ENCODE measurements at places on chromosomes 12 and 14.

- no peak for DNase-seq
Observed at GRCh38 chr14:67265131-67265530, 23.9 kb downstream of the PALS1 start.

- no peak for DNase-seq
Observed at GRCh38 chr12:2862876-2863275, 6.0 kb upstream of the TEX52 start.

GRCh38 chr12:10701131-10701681 lies 21.9 kb downstream of the YBX3 start:
- DNase-seq, result peak; percentile 56

DNA sequence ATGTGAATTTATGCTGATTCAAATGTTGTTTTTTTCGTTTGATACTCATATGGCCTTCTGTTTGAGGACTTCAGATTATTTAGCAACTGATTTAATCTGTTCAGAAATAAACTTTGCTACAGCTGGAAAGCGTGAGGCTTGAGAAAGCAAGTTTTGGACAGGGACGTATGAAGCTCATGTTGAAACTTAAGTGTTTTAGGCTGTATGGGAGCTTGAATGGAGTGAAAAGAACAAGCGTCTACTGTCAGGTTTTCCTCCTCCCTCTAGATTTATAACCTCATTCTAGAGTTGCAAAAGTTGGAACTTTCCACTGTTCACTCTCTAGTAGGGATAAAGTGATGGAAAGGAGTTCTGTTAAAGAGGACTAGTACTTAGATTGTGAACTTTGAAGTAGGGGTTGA lies 1.0 kb downstream of the PRPF39 start:
- no peak for DNase-seq

DNA sequence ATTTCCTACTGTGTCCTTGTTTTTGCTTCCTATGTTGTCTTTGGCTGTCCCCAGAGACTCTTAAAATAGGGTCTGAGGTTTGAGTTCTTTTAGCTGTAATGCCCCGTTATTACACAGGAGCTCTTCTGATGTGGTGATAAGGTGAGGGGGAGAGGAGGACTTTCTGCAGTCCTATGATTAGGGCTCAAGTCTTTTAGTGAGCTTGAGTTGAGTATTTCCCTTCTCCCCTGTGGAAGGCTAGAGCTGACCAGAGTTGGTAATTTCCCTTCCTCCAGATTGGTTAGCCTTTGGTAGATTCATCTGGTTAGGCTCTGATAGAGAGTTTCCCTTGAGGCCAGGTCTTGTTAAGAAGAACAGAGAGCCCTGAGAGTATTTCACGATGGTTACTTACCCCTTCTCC lies 4.3 kb upstream of the HIF1A start:
- no peak for DNase-seq

DNA sequence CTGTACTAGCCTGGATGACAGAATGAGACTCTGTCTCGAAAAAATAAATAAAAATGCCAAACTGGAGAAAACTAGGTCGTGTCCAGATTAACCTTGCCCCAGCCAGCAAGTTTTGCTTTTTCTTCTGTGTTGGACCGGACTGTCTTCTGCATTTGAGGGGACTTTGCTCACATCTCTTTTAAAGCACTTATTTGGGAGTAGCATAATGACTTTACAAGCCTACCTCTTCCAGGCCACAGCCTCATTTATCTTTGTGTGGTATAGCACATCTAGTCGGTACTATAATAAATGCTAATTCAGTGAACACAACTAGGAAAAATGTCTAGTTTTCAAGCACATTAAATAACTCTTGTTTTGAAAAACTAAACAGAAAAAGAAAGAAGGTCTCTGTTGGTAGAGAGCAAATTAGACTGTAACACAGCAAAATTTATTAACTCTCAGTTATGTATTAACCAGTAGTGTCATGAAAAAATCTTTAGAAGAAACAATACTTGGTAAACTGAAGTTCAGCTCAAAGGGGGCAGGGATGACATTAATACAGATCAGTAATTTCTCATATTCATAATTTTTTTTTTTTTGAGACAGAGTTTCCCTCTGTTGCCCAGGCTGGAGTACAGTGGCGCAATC lies 52.0 kb downstream of the WDHD1 start:
- no peak for DNase-seq

- DNase-seq, result no peak
Observed at GRCh38 chr14:94087891-94088290, 6.8 kb downstream of the IFI27L1 start.

- no peak for DNase-seq
Observed at GRCh38 chr14:33480071-33480886, 470.6 kb downstream of the EGLN3 start.

- DNase-seq, result no peak
Observed at GRCh38 chr12:126337556-126338441, 1272.6 kb downstream of the AACS start.

DNA sequence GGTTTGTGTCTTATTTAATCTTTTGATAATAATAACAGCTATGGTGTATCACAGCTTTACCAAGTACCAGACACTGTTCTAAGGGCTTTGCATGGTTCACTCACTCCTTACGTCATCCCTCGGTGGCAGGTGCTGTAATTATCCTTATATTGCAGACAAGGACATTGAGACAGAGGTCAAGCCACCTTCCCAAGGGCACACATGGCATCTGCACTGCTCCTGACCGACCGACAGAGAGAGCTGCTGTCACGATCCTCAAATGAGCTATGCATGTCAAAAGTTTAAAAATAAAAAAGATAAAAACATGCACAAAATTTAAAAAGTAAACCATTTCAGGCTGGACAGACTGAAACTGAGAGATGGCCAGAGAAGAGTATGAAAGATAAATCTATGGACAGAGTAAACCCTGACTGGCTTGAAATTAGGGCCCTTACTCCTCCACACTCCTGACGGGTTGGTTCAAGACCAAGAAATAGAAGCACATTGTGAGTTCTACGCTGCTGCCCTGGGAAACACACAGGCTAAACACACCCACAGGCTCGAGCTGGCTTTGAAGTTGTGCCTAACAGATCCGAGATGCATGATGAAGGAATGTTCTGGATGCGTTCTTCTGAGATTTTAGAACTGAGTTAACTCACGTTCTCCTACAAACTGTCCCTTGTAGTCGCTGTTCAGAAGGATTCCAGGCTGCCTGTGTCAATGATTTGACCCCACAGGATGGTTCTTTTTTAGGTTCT lies 268.7 kb downstream of the ZFP36L1 start:
- DNase-seq, result no peak

- no peak for DNase-seq
Observed at GRCh38 chr12:113081873-113082272, 25.3 kb downstream of the DTX1 start.

GRCh38 chr12:102371165-102371564 lies 109.2 kb downstream of the IGF1 start:
- no peak for DNase-seq

DNA sequence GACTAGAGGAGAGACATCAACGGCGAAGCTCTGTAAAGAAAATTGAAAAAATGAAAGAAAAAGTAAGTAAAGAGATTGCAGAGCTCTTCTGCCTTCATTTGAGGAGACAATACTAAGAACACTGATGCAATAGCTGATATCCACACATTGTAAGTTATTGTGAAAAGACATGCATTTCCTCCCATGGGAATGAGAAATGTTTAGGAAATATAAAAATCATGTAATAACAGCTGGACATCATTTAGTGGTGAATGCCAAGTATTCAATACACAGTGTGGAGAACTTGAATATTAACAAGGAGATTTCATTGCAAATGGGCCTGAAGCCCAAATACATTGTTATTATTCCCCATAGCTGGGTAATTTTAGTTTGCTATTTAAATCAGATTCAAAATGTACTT lies 179.2 kb downstream of the KICS2 start:
- DNase-seq, result no peak

DNA sequence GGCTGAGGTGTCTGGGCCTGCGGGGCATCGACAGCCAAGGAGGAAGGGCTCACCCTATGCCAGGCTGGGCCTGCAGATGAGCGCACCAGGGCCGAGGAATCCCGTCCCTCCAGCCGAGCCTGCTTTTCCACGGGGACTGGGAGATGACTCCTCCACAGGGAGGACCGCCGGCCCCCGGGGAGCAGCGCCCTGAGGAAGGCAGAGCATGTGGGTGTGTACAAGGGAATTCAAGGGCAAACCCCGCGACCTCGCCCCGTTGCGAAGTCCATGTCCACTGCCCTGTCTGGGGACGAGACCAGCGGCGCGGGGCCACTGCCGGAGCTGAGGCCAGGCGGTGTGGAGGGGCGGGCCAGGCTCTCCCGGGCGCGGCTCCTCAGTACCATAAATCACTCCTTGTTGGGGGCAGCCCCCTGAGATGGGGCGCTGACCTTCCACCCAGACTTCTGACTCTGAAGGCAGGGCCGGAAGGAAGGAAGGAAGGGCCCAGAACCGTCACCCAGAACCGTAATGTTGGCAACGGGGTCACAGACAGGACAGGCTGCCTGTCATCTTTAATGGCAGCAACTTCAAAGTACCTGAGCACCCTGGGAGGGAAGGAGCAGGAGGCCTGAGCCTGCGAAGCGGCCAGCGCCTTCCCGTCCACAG lies 52.5 kb downstream of the RNF34 start:
- DNase-seq, result no peak

DNA sequence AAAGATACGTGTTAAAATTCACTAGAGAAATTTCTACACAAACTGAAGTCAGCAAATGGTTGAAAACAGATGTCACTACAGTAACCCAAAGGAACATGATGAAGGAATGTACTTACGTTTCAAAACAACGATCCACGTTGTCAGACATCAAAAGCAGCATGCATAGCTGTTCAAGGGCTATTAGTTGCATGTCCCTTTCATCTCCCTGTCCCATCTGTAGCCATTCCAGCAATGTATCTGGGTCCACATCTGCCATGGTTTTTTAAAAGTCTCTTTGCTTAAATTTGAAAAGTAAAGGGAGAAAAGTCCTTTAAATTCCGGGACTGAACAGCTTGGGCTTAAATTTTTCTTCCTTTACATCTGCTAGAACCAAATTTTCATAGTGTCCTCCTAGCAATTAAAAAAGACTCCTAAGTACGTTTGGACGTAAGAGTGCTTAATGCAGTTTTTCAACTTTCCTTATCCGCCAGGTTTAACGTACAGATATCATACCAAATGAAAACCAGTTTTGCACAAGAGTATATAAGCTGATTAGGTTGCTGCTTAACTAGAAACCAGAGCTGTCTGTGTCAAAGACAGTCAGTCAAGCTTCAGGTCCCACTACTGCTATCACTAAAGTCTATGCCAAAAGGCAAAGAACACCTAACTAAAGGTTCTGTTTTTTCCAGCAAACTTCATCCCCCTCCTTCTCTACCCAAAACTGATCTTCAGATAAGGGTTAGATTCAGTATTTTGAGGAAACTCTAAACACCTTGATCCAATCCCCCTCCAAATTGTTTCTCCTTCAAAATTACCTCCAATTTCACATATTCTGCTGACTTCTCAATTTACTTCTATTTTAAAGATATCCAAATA lies 1.7 kb downstream of the HECTD1 start:
- DNase-seq, result no peak

DNA sequence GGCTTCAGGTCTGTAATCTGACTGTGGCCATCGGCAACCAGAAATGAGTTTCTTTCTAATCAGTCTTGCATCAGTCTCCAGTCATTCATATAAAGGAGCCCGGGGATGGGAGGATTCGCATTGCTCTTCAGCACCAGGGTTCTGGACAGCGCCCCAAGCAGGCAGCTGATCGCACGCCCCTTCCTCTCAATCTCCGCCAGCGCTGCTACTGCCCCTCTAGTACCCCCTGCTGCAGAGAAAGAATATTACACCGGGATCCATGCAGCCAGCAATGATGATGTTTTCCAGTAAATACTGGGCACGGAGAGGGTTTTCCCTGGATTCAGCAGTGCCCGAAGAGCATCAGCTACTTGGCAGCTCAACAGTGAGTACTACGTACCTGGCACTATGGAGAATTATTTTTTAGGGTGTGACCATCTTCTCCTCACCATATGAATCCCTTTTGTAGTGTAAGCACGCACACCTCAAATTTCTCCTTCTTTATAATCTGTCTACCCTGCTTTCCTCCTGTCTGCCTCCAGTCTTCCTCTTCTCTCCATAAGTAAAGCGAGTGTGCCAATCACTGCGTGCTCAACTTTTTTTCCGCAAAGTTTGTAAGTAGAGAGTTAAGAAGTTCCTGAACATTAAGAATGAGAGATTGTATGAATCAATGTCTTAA lies at the start of gene TPH2:
Gene TPH2 (plus strand): TSS at position 118 of the 658 bp plus-strand sequence. CDS start 142 bp downstream, at position 260.
- peak; percentile 73 for DNase-seq

- no peak for DNase-seq
Observed at GRCh38 chr12:55664826-55665225, 28.1 kb downstream of the OR10P1 start.

- peak; percentile 67 for DNase-seq
Observed at GRCh38 chr12:121801595-121802484, 2.0 kb upstream of the SETD1B start.

GRCh38 chr12:113159937-113160336 lies 10.4 kb downstream of the CFAP73 start:
- no peak for DNase-seq

DNA sequence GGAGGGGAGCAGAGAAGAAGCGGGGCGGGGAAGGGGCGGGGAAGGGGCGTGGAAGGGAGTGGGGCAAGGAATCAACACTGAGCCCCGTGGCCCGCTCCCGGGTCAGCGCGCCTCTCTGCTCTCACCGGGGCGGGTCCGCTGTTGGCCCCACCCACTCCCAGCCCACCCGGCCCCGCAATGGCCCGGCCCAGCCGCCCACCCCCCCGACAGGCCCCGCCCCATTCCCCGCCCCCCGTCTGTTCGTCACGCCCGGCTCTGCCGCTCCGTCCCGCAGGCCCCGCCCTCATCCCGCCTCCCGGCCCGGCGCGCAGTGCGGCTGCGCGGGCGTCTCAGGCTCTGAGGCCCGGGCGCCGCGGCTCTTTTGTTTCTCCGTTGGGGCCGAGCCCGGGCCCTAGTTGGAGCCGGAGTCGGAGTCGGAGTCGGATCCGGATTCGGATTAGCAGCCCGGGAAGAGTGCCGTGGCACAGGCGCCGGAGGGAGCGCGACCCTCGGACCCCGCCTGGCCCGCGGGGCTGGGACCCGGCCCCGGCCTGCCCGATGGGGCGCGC lies at the start of gene ULK1:
Gene ULK1 (plus strand): TSS at position 310 of the 548 bp plus-strand sequence. CDS start 380 bp downstream, outside the sequence.
- peak; percentile 94 for DNase-seq

GRCh38 chr14:65703521-65703920 lies 291.0 kb downstream of the FUT8 start:
- DNase-seq, result no peak

DNA sequence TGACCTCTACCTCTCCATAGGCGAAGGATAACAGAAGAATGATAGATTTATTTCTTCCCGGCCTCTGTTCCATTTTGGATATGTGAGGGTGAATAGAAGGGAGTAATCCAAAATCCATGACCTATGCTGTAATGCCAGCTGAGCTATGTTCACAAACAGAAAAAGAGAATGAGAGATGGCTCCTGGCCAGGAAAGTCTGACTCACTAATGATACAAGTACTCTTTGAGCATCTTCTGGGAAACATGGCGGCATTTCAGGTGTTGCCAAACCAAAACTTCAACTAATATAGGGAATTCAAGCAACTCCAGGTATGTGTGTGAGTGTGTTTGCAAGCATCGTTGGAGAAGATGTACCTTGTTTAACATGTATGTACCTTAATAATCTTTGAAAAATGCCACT lies 55.1 kb downstream of the MED13L start:
- peak; percentile 40 for DNase-seq

GRCh38 chr12:126708492-126708896 lies 1558.5 kb upstream of the TMEM132C start:
- DNase-seq, result peak; percentile 47

- no peak for DNase-seq
Observed at GRCh38 chr12:2221030-2221621, 168.3 kb downstream of the CACNA1C start.

Data from activated CD4-positive, alpha-beta memory T cell treated with anti-CD3 and anti-CD28 coated beads for 36 hours (primary cell).